DND-41 (cell line): ENCODE measurements at places on chromosomes 3 and 15.

DNA sequence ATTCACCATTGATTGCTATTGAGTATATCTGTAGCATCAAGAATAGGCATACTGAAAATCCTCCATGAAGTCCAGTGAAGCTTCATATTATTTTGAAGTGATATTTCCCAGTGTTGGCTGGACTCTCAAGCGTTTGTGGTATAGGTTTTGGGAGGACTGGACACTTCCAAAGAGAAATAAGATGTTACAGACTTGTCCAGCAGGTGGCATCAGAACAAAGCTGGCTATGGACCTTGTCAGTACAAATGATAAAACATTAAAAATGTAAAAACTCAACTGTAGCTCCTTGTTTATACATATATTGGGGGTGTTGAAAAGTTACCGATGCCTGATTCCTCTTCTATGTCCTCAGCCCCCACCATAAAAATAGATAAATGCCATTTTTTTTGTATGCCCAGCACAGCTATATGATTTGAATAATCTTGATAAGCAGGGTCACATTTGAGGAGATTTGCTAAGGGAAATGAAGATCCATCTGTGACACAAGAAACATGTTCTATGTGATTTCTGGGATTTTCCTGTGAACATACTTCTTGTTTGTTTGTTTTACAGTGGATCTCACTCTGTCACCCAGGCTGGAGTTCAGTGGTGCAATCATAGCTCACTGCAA is 54.5 kb upstream of the GOLGA6B start:
- no peaks in the 10 kb centered on the region for H3K36me3 ChIP-seq
- no peak overlapping the region for H3K27ac ChIP-seq
- H3K4me3 ChIP-seq, result no peak overlapping the region
- peak; percentile 16 for DNase-seq
- H3K27me3 ChIP-seq, result no peaks in the 10 kb centered on the region
- no peaks in the 10 kb centered on the region for H3K4me1 ChIP-seq

DNA sequence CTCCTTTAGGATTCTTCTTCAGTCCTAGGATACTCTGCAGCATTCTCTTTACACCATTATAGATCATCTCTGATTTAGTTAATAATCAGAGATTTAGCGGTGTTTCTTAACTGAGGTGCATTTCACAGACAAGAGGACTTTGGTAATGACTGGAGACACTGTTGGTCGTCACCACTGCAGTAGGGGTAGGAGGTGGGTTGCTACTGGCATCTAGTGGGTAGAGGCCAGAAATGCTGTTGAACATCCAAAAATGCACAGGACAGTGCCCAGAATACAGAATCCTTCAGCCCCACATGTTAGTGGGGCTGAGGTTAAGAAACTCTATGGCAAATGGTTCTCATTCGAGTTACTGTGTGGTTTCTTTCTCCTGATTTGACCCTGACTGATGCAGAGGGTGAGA is 80.4 kb upstream of the LMCD1 start:
- DNase-seq, result peak; percentile 26
- peaks cover 15% of the 10 kb centered on the region for H3K4me1 ChIP-seq
- H3K27ac ChIP-seq, result no peak overlapping the region
- H3K4me3 ChIP-seq, result no peak overlapping the region

DNA sequence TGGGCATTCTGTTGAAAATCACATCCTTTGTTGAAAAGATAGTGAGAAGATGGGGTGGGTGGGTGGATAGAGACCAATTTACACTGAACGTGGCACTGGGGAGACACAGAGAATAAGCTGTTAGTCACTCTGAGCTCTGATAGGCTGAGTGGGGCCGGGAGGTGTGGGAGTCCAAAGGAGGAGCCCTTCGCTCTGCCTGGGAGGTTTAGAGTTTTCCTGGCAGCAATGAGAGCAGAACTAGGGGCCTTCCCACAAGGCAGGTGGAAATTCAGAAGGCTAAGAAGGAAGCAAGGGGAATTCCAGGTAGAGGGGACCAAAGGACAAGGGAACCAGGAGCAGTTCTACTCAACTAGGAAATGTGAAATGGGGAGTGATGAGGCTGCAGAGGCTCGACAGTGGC is 272.7 kb downstream of the RPLP1 start:
- no peaks in the 10 kb centered on the region for H3K36me3 ChIP-seq
- H3K27me3 ChIP-seq, result peaks cover 14% of the 10 kb centered on the region
- no peak overlapping the region for H3K27ac ChIP-seq
- H3K4me3 ChIP-seq, result no peak overlapping the region

DNA sequence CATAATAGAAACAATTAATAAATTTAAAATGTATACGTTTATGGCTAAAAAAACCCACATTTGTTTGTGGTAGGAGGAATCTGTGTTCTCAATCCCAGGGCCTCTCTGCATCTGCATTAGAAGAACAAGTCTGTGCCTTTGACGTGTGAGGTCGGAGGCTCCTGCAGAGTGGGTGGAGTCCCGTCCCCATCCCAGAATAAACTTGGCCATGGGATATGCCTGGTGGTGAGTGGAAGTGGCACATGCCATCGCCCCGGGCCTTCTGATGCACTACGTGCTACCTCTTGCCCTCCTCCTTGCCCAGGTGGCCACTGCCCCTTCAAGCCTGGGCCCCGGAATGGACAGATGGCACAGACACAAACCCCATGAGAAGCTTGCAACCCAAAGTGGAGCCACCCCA is 131.1 kb upstream of the NSMCE3 start:
- no peaks in the 10 kb centered on the region for H3K27me3 ChIP-seq
- H3K4me1 ChIP-seq, result no peaks in the 10 kb centered on the region
- H3K27ac ChIP-seq, result no peak overlapping the region
- no peak for DNase-seq
- no peak overlapping the region for H3K4me3 ChIP-seq

DNA sequence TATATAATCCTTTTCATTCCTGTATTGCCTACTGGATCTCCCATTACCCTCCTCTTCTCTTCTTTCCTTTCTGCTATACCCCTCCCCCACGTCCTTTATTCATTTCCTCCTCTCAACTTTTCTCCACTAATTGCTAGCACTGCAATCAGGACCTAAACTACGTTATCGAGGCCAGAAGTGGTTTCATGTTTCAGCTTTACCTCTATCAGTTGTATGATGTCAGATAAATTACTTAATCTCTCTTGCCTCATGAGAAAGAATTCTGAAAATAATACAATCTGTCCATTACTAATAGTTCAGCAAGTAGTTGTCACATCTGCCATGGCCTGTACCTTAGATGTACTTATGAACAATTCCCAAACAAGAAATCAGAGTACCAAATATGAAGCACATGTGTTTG is 10.6 kb downstream of the POPDC2 start:
- H3K27me3 ChIP-seq, result no peaks in the 10 kb centered on the region
- no peak overlapping the region for H3K27ac ChIP-seq
- DNase-seq, result no peak

DNA sequence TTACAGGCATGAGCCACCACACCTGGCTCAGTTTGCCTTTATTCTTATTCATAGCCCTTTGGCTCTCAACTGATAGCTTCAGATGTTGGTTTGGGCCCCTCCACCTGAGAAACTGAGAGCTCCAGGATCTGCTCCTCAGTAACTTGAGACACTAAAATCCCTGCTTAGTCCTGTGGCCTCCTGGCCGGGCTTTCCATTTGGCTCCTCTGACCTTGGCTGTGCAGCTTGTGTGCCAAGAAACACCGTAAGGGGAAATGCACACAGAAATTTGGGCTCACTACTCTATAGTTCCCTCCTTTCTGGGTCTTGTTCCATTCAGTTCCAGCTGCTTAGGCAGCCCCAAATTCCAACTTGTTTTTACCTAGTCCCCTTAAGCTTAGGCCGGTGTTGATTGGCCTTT is 24.9 kb downstream of the NIPA2 start:
- H3K4me3 ChIP-seq, result no peak overlapping the region
- H3K4me1 ChIP-seq, result no peaks in the 10 kb centered on the region
- no peak for DNase-seq
- H3K27me3 ChIP-seq, result no peaks in the 10 kb centered on the region
- peaks cover 76% of the 10 kb centered on the region for H3K36me3 ChIP-seq

DNA sequence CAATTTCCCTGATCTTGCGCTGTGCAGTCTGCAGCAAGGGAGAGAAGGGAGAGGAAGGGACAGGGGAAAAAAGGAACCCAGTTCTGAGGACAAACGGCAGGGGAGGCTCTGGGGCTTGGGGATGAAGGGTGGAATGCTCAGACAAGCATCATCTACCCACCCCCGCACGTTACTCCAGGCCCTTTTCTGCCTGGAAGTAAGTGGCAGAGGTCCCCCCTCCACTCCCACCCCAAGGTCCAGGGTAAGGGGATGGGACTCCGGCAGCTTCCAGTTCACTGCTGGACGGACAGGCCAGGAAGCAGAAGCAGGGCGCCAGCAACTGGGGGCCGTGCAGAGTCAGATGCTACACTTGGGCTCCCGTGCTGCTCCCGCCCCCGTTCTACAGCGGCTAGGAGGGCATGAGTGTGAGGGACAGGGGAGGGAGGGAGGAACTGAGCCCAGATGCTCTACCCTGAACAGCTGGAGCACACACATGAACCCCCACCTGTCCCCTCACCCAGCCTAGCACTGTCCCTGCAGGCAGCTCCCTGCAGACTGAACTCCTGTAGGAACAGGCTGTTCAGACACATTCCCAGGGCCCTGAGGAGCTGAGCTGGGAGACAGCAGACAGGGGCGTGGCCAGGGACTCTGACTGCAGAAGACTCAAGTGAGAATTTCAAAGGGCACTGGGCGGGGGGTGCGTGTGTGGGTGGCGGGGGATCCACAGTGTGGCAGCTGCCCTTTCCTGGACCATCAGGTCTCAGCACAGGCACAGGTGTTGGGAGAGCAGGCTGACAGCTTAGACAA is 59.7 kb downstream of the SENP2 start:
- H3K36me3 ChIP-seq, result no peaks in the 10 kb centered on the region
- H3K27ac ChIP-seq, result no peak overlapping the region
- DNase-seq, result no peak
- no peak overlapping the region for H3K4me3 ChIP-seq
- H3K4me1 ChIP-seq, result no peaks in the 10 kb centered on the region
- no peaks in the 10 kb centered on the region for H3K27me3 ChIP-seq

- H3K4me1 ChIP-seq, result peaks cover 11% of the 10 kb centered on the region
- DNase-seq, result peak; percentile 76
- H3K27me3 ChIP-seq, result no peaks in the 10 kb centered on the region
- no peaks in the 10 kb centered on the region for H3K36me3 ChIP-seq
These were observed 40.4 kb downstream of the BHLHE40 start for GRCh38 chr3:5019411-5020241.

GRCh38 chr3:182729903-182730674 is 63.2 kb upstream of the ATP11B start:
- no peak overlapping the region for H3K4me3 ChIP-seq
- H3K36me3 ChIP-seq, result no peaks in the 10 kb centered on the region
- DNase-seq, result no peak
- H3K27me3 ChIP-seq, result peaks cover 9% of the 10 kb centered on the region

- H3K4me1 ChIP-seq, result peaks cover 20% of the 10 kb centered on the region
- H3K36me3 ChIP-seq, result no peaks in the 10 kb centered on the region
- no peak overlapping the region for H3K27ac ChIP-seq
- H3K27me3 ChIP-seq, result no peaks in the 10 kb centered on the region
These were observed 185.4 kb downstream of the XXYLT1 start for GRCh38 chr3:195085356-195086130.

GRCh38 chr3:100603469-100603868 is 5.9 kb upstream of the ADGRG7 start:
- H3K36me3 ChIP-seq, result no peaks in the 10 kb centered on the region
- H3K4me1 ChIP-seq, result peaks cover 29% of the 10 kb centered on the region
- peak; percentile 11 for DNase-seq
- H3K27me3 ChIP-seq, result no peaks in the 10 kb centered on the region
- H3K27ac ChIP-seq, result no peak overlapping the region

DNA sequence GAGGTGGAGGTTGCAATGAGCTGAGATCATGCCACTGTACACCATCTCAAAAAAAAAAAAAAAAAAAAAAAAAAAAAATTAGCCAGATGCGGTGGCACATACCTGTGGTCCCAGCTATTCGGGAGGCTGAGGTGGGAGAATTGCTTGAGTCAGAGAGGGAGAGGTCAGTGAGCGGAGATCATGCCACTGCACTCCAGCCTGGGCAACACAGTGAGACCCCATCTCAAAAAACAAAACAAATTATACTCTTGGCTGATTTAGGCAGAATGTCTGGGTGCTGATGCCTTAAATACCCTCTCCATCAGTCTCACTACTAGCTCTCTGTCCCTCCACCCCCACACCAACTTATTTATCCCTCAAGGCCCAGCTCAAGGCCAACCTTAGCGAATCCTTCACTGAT is 14.0 kb downstream of the UBR1 start:
- H3K27me3 ChIP-seq, result no peaks in the 10 kb centered on the region
- no peaks in the 10 kb centered on the region for H3K4me1 ChIP-seq
- no peak for DNase-seq
- no peak overlapping the region for H3K27ac ChIP-seq
- H3K4me3 ChIP-seq, result no peak overlapping the region

DNA sequence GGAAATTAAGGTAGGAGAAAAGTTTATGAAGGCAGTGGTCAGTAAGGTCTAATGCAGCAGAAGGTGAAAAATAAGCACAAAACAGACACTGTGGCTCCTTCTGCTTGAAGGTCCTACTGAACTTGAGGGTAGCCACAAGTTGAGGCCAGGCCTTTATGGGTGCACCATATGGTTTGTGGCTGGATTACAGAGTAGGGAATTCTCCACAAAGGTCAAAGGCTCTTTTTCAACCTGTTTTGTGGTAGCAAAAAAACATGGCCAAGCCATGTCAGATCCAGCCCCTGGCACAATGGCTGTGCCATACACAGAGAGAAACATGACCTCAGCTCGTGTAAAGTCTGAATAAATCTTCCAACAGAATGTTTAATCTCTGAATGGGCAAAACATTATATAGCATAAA is 214.0 kb downstream of the SATB1 start:
- H3K27me3 ChIP-seq, result no peaks in the 10 kb centered on the region
- no peak for DNase-seq
- peaks cover 53% of the 10 kb centered on the region for H3K4me1 ChIP-seq
- no peak overlapping the region for H3K4me3 ChIP-seq
- no peaks in the 10 kb centered on the region for H3K36me3 ChIP-seq

DNA sequence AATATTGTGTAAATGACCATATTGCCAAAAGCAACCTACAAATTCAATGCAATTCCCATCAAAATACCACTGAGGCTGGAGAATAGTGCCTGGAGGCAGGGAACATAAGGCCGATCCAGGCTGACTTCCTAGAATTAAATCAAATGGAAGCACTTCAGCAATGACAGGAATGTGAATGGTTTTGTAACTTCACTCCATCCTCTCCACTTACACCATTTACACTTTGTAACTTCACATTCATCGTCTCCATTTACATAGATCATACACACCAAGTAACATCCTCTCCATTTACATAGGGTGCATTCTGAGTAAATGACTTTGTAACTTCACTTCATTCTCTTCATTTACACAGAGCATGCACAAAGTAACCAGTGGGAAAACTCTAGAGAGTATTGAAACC is 11.6 kb downstream of the STRIT1 start:
- H3K4me3 ChIP-seq, result no peak overlapping the region
- DNase-seq, result no peak
- H3K27me3 ChIP-seq, result no peaks in the 10 kb centered on the region
- H3K36me3 ChIP-seq, result no peaks in the 10 kb centered on the region
- peak overlapping the region; percentile 17; the same call in 1 of the 2 replicates for H3K27ac ChIP-seq
